NCI-H1092 (cell line): ENCODE measurements at places on chromosomes 1 and 21.

- no peak for DNase-seq
These were observed 164.8 kb downstream of the KCNJ6 start for GRCh38 chr21:37751268-37751975.

GRCh38 chr21:44359396-44359795 is 6.0 kb downstream of the TRPM2 start:
- no peak for DNase-seq

GRCh38 chr1:92995441-92996430 is 34.5 kb upstream of the DIPK1A start:
- DNase-seq = no peak

DNA sequence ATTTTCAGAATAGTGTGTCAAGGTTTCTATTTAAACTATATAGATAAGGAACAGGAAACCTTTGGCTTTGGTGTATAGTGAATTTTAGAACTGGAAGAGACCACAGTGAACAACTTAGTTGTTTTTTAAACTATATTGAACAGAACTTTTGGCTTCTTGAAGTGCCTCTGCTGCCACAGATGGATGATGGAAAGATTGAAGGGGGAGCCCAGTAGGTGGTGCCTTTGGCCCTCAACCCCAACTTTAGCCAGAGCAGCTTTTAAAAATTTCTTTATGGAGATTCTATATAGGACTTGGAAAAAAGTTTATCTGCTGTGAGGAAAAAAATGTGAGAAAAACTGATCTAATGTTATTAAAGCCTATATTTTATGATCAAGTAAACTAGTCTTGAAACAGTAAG is 50.2 kb downstream of the SWT1 start:
- DNase-seq = no peak

- DNase-seq = peak; percentile 78
These were observed 76.5 kb downstream of the VWA5B1 start for GRCh38 chr1:20367116-20367585.

GRCh38 chr1:213268221-213268620 is 217.2 kb downstream of the RPS6KC1 start:
- no peak for DNase-seq

DNA sequence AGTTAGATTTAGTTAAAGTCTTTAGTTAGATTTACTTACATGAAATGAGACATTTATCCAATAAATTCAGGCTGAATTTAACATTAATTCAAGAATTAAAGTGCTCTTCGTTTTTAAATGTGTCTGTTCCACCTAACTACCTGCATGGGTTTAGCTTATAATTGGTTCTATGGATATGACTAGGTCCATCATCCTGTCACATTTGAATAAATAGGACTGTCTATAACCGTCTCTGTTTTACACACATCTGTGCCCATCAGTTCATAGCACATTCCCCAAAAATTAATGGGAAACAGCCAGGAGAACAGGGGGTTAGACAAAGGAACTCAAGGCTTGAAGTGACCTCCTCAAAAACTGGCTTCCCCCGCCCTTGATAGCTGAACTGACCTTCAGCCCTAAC is 219.6 kb downstream of the MRPL39 start:
- DNase-seq = no peak

DNA sequence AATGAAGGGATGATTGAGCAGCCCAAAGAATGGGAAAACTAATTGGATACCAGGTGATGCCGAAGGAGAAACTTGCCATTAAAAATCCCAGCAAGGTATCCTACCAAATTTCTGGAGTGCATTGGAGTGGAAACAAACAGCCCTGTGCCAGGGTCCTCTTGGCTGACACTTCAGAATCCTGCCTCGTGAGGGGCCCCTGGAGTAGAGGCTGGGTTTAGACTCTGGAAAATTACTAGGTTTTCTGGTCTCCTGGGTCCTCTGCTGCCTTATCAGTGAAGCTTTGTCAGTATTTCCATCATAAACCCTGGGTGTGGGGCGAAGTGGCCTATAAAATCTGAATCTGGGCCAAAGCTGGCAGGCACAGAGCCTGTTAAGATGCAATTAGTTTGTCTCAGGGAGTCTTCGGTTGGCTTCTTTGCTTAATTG is 289.2 kb upstream of the USP24 start:
- DNase-seq = no peak

DNA sequence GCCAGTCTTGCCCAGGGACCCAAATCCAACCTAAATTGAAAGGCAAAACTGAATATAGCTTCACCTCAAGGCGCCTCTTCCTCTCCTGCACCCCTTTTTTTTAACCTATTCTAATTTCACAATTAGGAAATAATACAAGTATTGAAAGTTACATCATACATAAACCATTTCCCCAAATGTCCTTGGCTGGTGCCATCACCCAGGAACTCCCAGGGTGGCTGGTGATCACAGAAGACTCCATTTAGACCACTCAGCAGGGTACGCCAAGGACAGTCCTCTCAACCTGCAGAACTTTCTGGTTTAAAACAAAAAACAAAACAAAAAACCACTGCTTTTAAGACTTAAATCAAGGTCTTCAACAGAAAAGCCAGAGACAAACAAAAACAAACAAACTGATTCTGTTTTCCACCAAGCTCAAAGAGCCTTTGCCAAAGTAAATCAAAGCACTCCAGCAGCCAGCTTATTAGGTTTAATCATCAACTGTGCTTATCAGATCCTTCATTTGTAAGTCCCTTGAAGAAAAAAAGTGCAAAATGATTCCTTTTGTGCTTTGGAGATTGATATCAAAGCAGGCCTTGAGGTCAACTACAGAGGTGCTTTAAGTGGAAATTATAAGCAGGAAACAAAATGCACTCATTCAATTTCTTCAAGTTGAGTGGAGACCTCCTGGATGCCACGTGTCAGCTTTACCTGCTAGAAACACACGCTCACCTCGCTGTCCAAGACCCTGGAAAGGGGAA is 113.0 kb downstream of the ETS2 start:
- no peak for DNase-seq

- no peak for DNase-seq
These were observed 10.2 kb downstream of the LY9 start for GRCh38 chr1:160806109-160806665.

GRCh38 chr1:87284456-87285240 is 44.0 kb upstream of the LMO4 start:
- no peak for DNase-seq

DNA sequence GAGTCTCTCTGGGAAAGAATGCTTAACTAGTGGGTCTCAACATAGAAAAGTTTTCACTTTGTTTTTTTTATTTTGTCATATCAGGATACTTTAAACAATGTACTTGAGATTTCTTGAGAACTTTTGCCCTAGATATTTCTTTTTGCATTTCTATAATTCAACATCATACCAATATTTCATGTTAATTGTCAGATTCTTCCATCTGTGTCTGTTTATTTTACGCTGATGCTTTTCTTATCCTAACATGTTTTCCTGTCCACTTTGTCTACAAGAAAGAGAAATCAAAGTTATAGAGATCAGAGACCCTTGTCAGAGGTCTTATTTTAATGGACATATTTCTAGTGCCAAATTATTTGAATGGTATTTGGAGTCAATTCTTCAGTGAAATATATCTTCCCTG is 95.5 kb upstream of the B3GALT2 start:
- DNase-seq = no peak

- no peak for DNase-seq
These were observed 113.2 kb downstream of the LRRC53 start for GRCh38 chr1:74399249-74399648.

DNA sequence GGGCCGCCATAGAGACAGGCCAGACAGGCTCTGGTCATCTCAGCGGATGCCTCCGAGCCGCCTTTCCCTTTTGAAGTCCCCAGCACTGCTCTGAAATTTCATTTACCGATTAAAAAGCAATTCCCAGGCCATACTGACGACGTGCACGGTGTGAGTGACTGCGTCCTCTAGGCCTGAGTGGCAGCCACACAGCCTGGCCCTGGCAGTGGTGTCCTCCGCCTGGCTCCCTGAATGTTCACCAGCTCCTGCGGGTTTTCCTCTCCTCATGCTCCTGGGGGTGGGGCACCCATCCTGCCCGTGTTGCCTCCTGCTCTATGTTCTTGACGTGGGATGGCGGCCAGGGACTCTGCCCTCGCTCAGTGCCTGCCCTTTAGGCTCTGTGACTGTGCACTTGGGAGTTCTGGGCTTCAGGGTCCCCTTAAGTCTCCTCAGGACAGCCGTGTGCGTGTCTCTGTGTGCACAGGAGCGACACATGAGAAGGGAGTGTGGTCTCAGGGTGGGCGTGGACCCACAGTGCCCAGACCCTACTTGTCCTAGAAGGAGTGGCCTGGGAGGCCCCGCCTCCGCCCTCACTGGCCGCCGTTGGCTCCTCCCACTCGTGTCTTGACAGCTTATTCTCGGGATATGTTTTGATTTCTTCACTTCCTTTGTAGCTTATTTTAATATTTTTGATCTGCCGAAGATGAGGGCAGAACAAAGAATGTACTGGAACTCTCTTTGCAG is 3.6 kb downstream of the SKI start:
- DNase-seq = no peak

DNA sequence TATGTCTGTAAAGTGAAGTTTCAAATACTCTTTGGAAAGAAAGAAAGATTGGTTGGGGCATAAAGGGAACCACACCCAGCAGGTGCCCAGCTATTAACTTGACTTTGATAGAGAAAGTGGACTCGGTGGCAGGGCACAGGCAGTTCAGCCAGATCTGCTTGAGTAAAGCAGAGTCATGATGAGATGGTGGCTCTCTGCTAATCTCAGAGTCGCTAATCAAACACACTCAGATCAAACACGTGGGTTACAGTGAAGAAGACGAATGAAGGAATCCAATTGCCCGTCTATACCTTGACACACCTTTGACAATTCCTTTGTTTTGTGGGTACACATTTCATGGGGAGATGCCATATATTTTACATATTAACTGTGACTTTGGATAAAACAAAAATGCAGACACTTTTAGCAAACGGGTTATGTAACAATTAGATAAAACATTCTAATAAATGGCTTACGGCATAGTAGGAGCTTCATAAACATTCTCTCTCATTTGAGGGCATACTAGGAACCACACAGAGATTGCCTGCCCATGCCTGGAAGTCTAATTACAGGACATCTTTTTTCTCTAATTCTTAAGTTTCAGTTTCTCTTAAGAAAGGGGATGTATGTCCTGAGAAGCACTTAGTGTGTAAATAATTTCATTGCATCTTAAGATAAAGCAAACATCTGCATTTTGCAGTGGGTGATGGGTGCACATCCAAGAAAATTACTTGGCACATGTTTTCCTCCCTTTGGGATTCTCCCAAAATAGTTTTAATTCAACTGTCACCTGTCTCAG is 7.2 kb downstream of the CBR1 start:
- no peak for DNase-seq
